ENCODE measurements at places on chromosomes 13 and 19.

DNA sequence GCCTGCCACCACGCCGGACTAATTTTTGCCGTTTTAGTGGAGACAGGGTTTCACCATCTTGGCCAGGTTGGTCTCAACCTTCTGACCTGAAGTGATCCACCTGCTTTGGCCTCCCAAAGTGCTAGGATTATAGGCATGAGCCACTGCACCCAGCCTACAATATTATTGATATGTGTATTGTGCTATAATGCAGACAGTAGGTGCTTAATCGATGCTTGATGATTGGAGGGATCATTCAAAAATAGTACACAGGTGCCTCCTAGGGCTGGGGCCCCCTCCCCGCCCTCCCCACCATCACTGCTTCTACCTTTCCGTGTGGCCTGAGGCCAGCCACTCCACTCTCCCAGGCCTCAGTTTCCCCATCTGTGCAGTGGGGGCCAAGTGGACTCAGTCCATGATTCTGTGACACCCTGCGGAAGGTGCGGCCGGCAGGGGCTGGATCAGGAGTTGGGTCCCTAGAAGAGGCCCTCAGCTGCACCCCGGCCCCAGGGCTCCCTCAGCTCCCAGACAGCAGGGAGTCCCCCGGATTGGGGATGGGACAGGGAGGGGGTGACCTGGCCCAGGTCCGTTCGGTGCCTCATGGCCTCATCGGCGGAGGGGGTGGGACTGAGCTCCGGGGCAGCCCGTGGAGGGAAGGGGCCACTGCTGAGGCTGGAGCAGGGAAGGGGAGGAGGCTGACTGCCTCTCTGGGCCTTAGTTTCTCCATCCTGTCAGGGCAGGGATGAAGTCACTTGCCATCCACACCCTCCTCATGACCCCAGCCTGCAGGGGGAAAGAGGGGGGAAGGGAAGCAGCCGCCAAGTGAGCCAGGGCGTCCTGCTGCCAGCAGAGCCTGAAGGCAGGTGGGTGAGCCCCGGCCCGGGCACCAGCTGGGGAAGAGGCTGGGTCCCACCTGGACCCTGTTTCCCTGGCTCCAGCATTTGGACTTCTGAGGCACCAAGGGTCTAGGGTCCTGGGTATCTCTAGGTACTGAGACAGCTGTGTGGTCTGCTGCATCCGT, 1.2 kb downstream of the ADAMTSL5 start:
- DNase-seq = no peak

DNA sequence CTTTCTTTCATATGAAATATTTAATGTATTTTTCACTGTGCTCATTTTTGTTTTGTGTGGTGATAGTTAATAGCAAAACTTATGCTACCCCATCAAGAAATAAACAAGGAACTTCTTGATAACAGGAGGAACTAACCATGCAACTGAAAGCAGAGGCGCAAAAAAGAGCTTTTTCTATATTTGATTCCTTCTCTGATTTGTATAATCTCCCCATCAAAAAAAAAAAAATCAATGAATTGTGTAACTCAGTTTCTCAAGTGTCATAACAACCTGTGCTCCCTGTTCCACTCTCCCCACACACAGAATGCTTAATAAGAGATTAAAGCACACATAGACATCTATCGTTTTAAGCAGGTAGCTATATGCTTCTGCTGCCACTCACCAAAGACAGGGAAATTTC, 67.3 kb upstream of the MED4 start:
- no peak for DNase-seq

- no peak for DNase-seq
Measured at GRCh38 chr13:106354961-106355360, 180.5 kb downstream of the EFNB2 start.

DNA sequence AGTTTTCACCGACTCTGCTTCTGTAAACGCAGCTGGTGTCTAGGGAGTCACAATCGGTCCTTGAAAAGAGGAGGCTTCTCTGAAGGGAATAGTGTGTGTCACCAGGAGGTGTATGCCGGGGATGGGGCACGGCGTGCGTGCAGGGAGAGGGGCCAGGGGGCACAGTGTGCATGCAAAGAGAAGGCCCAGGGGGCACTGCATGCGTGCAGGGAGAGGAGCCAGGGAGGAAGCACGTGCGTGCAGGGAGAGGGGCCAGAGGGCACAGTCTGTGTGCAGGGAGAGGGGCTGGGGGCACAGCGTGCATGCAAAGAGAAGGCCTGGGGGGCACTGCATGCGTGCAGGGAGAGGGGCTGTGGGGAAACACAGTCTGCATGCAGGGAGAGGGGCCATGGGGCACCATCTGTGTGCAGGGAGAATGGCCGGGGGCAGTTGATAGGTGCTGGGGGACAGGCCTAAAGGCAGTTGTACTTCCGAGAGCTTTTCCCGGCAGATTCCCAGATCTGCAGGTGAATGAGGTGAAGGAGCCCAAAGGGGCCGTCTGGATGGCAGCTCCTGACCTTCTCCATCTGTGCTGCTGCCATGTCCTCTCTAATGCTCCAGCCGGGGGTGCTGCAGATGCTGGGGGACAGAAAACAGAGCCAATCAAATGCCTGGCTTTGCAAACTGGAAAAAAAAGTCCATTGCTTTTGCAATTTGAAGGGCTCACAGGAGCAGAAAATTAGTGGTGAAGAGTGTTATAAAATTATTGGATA, 36.4 kb downstream of the ATP11A start:
- no peak for DNase-seq

DNA sequence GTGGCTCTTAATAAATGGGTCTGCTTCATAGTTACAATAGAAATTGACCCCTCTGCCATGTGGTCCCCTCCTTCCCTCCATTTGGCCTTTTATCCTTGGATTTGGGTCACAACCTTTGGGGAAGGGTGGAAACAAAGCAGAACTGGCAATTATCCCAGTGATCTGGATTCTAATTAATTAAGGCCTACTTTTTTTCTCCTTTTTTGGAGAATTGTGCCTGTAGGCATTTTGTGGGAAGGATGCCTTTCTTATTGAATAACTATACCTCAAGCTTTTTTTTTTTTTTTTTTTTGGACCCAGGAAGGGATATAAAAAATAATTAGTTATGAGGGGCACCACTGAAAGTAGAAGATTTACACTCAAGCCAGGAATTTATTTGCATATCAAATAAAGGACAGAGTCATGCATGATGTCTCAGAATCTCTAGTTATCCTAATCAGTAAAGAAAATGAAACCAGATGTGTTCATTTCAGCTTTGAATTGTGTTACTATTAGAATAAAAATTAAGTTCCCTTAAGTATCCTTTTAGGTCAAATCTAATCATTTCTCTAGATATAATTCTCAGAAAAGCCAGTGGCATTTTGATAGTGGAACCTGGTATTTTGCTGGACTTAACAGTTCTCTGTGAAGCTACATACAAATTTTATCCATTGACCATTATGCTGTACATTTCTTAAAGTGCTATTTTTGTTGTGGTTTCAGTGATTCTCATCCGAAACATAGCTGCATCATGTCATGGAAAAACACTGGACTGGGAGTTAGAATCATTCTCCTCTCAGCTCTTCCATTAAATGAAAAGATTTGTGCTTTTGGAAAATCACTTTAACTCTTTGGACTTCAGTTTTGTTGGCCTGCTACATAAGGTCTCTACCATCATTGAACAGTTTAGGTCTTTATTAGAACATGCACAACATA, 129.3 kb downstream of the KCNRG start:
- DNase-seq = no peak

DNA sequence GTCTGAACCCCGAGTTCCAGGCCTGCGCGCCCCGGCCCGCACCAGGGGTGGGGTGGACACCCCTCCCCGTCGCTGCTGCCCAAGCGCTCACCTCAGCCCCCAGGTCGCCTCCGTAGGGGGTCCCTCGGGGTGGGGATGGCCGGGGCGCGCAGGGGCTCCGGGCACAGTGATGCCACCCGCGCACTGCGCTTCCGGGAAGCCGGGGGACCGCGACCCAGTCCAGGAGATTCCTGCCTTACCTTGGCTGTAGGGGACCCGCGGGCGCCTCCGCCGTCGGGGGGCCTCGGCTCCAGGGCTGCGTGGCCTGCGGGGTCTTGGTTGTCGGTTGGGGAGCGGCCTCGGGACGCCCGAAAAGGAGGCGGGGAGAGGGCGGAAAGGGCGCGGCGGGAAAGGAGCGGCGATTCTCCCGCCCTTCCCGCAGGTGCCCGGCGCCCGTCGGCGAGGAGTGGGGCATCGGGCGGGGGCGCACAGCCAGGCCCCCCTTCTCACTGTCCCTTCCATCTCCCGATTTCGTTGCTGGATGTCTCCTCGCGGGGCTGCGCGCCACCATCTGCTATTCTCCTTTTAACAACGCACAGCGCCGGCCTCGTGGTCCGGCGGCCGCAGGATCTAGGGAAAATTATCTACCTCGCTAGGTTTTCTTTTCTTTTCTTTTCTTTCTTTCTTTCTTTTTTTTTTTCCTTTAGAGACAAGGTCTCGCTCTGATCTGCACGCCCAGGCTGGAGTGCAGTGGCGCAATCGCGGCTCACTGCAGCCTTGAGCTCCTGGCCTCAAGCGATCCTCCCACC, at the start of gene KEAP1:
Gene KEAP1 (minus strand): TSS at position 355 of the 788 bp plus-strand sequence. CDS start 3,323 bp downstream, outside the sequence.
- DNase-seq = peak; percentile 5

DNA sequence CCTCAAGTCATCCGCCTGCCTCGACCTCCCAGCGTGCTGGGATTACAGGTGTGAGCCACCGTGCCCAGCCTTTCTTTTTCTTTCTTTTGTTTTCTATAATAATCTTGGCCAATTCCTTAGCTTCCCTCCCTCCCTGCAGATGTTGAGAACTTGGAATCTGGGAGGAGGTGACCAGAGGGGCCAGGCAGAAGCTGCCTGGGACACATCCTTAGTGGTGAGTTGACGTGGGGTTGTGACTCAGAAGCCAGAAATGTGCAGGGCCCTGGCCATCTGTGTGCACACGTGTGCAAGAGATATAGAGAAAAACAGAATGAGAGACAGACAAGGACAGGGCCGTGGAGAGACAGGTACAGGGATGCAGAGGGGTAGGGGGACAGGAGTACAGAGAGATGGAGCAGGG, 154.3 kb downstream of the SIPA1L3 start:
- no peak for DNase-seq

GRCh38 chr13:104855581-104855980, 1679.9 kb downstream of the EFNB2 start:
- DNase-seq = no peak

DNA sequence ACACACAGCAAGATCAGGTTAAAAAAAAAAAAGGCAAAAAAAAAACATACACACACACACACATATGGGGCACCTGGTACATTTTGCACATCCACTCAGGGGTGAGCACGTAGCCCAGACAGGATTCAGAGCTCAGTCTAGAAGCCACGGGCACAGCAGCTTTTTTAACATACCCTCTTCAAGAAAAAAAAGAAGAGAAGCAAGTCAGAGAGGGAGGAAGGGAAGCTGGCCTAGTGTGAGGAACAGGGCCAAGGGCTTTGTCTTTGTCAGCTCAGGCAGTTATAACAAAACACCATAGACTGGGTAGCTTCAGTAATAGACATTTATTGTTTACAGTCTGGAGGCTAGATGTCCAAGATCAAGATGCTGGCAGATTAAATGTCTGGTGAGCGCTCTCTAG, 2.3 kb upstream of the TPM4 start:
- peak; percentile 42 for DNase-seq

GRCh38 chr13:79462895-79463294, 18.1 kb upstream of the NDFIP2 start:
- DNase-seq = no peak

DNA sequence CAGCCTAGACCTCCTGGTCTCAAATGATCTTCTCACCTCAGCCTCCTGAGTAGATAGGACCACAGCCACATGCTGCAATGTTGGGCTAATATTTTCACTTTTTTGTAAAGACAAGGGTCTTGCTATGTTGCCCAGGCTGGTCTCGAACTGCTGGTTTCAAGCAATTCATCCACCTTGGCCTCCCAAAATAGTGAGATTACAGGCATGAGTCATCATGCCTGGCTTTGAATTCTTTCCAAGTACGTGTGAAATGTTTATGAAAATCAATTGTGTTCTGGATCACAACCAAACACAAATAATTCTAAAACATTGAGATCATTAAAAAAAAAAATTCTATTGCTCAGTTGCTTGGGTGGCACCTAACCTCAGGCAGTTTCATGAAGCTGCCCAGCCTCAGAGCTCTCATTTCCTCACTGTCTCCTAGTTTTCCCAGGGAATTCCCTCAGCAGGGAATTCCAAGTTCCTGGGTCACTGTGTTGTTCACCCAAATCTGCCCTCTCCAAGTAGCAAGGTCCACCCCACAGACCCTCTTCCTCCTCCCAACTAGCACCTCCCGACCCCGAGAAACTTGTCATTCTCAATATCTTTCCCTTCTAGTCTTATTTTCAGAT, 44.8 kb downstream of the ING1 start:
- DNase-seq = no peak

Data from CD4-positive, alpha-beta T cell treated with Interleukin-6 at 100 ng/mL for 8 hours (primary cell).